NCI-H510A (cell line): ENCODE measurements at places on chromosomes 7 and 10.

GRCh38 chr7:132410385-132410784 lies 165.9 kb downstream of the PLXNA4 start:
- no peak for DNase-seq

GRCh38 chr7:155414547-155415492 lies 43.1 kb upstream of the EN2 start:
- DNase-seq, result no peak

DNA sequence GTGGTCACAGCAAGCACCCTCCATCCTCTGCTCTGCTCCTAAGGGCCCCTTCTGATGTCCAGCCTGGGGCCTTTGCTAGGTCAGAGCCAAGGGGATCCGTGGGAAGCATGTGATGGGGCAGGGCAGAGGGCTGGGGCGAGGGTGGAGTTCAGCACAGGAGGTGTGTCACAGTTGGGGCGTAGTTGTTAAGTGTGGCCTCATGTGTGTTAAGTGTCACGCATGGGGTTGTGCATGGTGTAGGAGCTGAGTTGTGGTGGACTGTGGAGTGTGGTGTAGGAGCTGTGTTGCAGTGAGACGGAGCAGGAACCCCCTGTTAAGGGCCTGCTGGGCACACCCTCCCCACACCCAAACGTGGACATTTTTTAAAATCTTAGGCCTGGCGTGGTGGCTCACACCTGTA lies 248.0 kb downstream of the USP6NL start:
- no peak for DNase-seq

GRCh38 chr7:47778153-47778661 lies 170.1 kb downstream of the PKD1L1 start:
- no peak for DNase-seq

GRCh38 chr10:93452143-93452542 lies 30.0 kb downstream of the MYOF start:
- DNase-seq, result no peak
